ENCODE measurements at places on chromosomes 5 and 9.
A peak's percentile ranks its signal among the peaks of the same experiment; 100 is the strongest.

- DNase-seq = no peak
Observed at GRCh38 chr5:78841767-78842166, 143.3 kb downstream of the ARSB start.

GRCh38 chr5:80874162-80874561 is 86.0 kb upstream of the RASGRF2 start:
- no peak for DNase-seq

DNA sequence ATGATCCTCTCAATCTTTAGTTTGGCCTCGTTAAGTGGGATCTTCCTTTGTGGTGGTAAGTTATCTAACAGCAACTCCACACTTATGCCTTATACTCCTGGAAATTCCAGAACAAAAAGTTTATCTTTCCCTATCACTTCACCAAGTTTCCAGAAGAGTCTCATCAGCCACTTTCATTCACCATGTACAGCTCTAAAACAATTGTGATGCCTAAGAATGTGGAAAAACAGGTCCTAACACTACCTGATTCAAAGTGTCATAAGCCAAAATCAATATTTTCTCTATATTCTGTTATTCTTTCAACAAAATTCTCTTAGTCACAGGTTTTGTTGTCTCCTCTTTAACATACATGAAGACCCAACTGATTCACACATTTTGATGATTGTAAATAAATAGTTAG is 342.4 kb upstream of the TYRP1 start:
- no peak for DNase-seq

- DNase-seq = peak; percentile 17
Observed at GRCh38 chr5:135313405-135313804, 85.6 kb downstream of the MACROH2A1 start.

- DNase-seq = peak; percentile 34
Observed at GRCh38 chr9:93451849-93452709, 594 bp downstream of the FAM120A start.

DNA sequence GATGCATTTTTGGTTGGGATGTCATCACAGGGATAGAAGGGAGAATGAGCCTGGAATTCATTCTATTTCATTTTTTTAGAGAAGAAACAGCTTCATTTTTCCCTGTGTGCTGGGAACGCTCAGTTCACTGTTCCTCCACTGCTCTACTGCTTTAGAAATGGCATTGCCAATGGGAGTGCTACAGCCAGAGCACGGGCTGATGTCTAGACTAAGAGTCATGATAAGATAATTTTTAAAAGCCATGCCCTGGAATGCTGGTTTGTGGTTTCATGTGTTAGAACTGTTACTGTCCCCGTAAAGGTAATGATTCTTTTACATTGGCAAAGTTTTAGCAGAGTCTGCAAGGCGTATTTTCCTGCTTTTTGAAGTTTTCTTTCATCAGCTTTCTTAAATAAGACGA is 119.6 kb downstream of the SEMA6A start:
- no peak for DNase-seq

- DNase-seq = no peak
Observed at GRCh38 chr5:180791611-180792213, 10.9 kb downstream of the MGAT1 start.

- no peak for DNase-seq
Observed at GRCh38 chr9:123816817-123817472, 113.0 kb downstream of the DENND1A start.

DNA sequence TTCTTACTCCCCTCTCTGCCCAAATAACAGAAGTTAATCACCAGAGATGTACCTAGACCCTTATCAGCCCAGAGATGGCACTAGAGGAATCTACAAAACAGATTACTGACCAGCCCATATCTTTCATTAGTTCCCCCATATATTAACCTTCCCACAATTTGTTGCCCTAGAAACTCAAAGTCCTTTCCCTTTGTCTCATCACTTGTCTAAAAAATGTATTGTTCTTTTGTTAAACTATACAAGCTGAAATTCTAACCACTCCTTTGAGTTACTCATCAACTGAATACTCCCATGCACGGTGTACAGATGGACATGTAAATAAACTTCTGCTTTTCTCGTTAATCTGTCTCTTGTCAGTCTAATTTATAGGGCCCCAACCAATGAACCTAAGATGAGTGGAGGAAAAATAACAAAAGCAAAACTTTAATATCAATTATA is 130.9 kb downstream of the CCDC192 start:
- no peak for DNase-seq

DNA sequence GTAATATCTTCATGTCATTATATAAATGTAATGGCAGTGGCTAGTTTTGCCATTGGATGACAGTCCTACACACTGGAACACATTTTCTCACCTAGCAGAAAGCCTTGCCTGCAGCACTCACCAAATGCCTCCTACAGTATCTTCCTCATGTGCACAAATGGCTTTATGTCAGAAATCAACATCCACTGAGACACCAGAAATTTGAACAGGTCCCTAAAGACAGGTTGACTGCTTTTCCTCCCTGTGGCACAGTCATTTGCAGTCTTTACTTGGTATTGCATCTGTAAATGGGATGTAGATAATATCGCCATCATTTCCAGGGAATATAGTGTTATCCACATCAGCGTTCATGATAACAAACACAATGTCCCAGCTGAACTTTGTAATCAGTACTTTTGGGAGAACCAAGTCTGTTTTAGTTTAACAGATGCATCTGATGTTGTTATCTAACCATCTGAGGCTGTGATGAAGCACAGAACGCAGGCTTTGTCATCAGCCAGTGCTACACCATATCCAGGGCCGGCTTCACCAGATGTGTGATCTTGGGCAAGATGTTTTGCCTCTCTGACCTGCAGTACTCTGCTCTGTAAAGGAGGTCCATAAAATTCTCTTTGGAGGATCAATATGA is 83.9 kb upstream of the TAS2R1 start:
- DNase-seq = no peak

GRCh38 chr9:8600914-8601680 is 801.5 kb upstream of the DMAC1 start:
- no peak for DNase-seq

- no peak for DNase-seq
Observed at GRCh38 chr5:174386846-174387245, 337.5 kb upstream of the MSX2 start.

DNA sequence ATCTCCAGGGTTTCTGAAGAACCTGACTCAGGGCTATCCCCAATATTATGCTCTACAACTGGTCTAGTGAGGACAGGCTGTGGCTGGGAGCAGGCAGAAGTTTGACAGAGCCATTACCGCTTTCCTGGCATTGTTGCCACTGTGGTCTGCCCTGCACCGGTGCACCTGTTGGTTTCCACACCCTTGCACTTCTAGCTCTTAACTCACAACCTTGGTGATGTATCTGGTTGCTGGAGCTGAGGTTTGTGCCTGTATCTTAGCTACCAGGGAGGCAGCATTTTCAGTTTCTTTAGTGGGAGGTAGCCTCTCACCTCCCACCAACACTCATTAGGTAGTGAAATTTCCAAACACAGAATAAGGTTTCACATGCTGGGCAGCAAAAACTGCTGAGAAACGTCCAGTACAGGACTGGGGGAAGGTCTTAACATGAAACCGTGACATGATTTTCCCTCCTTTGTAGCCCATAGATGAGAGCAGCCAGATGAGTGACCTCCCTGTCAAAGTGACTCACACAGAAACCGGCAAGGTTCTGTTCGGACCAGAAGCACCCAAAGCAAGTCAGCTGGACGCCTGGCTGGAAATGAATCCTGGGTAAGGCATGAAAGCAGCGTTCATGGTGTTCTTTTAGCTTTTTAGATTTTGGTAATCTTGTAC is 57.7 kb downstream of the SMARCA2 start:
- DNase-seq = no peak

- no peak for DNase-seq
Observed at GRCh38 chr5:111069839-111070238, 1.7 kb upstream of the TSLP start.

GRCh38 chr5:56814361-56814962 is 887 bp upstream of the MAP3K1 start:
- DNase-seq = peak; percentile 20

DNA sequence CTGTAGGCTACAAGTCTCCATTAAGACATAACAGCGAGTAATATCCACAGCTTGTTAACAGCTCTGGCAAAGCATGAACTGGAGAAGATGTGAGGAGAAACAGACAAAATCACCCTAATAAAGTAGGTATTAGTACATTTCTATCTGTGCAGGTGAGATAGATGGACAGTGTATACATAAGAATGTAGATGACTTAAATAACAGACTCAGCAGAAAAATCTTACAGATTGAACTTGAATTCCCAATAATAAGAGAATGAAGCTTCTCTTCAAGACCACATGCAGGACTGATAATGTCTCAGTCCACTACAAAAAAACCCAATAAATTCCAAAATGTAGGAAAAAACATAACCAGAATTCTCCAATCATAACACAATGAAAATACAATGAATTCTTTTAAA is 153.0 kb downstream of the IRX2 start:
- DNase-seq = no peak

DNA sequence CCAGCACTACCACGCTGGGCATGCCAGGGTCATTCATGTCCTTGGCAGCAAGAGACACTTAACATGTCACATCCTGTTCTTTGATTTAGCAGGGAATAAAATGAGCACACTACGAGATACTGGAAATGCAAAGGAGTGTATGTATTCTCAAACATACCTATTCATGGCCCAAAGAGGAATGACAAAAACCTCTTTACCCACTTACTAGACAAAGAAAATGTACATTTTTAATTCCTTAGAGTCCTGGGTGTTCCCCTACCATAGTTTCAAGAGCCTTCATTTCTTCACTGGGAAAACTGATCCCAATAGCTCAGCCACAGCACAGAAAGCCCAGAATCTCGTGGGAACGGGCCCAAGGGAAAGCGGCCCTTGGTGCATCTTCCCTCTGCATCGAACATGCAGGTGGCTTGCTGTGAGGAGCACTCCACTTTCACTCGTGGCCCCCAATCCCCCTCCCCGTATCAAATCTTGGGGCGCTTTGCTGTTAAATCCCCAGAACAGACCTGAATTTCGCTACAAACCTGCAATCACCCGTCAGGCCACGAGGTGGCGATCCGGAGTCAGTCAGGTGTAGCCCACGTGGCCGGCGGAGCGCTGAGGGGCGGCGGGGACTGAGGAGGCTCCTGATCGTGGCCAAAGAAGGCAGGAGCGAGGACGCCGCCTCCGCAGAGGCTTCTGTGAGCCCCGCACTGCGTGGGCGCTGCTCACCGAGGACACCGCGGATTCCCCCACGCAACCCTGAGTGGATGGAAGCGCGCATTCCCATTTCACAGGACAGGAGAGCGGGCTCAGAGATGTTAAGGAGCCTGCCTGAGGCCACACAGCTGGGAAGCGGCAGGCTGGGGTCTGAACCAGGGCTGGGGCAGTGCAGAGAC is 91.4 kb downstream of the LMX1B start:
- peak; percentile 90 for DNase-seq

DNA sequence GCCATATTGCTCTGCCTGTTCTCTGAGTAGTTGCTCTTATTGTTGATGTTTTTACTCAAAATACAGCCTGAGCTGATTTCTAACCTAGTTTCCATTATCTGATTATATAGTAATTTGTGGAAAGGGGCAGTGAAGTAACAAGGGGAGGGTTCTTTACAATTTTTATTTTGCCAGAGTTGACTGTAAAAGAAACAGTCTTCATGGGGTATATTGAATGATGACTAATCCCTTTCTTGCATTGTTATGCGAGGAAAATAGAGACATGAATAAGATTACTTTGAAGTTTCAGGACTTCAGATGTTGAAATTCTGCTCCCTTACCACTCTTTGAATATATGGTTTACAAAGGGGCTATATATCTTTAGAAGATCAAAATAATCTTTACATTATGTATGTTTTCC is 9.1 kb upstream of the LRRC70 start:
- no peak for DNase-seq

GRCh38 chr5:172144931-172145869 is 42.8 kb downstream of the STK10 start:
- no peak for DNase-seq

DNA sequence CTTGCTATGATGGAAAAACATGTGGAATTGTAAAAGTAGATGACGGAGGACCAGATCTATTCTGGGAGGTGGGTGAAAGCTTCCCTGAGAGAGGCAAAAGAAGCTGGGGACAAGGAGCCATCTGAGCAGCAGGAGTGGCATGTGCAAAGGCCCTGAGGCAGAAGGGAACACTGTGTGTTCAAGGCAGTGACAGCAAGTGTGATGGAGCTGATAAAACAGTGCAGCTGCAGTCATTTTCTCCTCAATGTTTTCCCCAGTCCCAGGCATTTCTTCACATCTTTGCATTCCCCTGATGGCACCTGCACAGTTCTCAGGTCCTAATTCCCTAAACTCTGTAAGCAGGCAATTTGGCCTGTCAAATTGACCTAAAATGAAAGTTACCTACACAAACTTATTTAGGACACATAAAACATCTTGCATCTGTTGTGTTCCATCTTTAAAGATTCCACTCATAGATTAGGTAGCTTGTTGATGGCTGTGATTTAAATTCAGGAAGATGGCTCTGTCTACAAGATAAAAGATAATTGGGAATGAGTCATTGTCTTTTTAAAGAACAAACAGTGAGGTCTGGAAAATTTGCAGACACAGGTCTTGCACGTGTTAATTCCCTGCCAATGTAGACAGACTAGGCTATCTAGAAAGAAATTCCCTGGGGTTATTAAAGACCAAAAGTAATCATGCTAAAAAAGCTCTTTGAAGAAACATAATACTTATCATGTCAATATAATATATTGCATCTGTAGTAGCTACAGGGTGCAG is 289.6 kb upstream of the SGCD start:
- DNase-seq = no peak

DNA sequence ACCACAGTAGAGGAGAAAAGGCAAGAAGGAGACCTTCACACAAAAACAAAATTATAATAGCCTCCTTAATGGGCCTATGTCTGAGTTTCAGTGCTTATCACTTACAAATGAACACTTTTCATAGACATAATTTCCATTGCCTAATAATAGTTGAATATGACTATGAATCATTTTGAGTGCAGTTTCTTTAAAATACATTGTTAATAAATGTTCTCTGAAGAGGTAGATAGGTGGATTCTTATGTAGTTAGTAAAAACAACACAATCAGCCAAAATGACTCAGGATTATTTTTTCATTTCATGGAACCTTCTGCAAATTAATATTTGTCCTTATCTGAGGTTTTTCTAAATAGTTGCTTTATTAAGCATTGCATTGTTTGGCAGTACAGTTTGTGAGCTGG is 45.6 kb downstream of the DAPK1 start:
- DNase-seq = no peak

DNA sequence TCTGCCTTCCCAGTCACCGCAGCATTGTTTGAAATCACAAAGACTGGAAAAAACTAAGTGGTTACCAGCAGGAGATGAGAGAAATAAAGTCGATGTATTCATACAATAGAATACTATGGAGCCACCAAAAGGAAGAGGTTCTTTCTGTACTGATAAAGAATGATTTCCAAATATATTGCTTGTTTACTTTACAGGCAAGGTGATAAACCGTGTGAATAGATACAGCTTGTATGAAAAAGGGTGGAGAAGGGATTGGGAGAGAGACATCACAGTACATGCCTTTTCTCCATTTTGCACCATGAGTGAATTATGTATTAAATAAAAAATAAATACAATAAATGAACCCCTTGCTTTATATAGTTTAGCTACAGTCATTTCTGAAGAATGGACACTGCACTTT is 91.7 kb downstream of the RFK start:
- DNase-seq = no peak

- DNase-seq = no peak
Observed at GRCh38 chr9:36163786-36164170, 5.4 kb upstream of the CCIN start.

- DNase-seq = no peak
Observed at GRCh38 chr9:135596211-135596610, 34.7 kb downstream of the PAEP start.

GRCh38 chr5:109707531-109707930 is 17.8 kb downstream of the MAN2A1 start:
- no peak for DNase-seq

GRCh38 chr5:40981420-40981819 is 72.1 kb downstream of the C7 start:
- no peak for DNase-seq
